ENCODE measurements at places on chromosomes 6 and 20.

DNA sequence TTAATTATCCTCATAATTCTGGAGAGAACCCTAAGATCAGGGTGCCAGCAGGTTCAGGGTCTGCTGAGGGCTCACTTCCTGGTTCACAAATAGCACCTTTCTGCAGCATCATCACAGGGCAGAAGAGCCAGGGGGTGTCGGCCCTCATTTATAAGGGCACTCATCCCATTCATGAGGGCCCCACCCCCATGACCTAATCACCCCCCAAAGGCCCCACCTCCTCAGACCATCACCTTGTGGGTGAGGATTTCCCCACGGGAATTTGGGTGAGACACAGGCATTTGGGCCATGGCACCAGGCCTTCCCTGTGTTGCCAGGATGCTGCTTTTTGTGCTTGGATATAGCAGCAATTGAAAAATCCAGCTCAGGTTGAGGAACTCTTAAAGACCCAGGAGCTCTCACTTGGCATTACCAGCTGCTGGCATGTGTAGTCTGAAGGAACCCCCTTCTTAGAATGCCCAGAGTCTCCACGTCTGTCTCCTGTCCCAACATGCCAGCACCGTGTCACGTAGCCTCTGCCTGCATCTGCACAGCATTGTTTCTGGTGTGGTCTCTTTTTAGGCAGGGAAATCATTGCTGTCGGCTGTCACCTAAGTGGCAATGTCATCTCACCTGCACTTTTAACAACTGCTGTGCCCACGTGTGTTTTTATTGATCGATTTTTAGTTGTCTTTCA, 71.5 kb downstream of the RPP40 start:
- DNase-seq: no peak

GRCh38 chr6:151063352-151063751, 176.4 kb upstream of the AKAP12 start:
- DNase-seq: no peak

GRCh38 chr6:109373331-109373730, 8.9 kb downstream of the CD164 start:
- no peak for DNase-seq

DNA sequence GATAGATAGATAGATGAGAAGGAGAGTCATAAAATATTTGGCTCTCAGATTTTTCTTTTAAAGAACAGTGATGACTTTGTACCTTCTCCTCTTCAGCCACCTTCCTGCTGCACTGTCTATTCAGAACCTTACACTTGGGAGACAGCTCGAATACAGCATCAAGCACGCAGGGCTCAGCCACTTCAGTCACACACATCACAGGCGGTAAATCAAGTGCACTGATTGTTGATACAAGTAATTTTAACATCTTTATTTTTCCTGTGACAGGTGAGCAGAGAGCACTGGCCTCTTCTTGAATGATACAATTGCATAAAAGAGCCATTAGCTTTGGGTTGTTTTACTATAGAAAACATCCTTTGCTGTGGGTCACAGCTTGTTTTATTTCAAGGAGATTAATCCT, 1118.5 kb upstream of the EYS start:
- DNase-seq: no peak

- DNase-seq: no peak
These were observed 11.4 kb downstream of the COMMD7 start for GRCh38 chr20:32731882-32732266.

DNA sequence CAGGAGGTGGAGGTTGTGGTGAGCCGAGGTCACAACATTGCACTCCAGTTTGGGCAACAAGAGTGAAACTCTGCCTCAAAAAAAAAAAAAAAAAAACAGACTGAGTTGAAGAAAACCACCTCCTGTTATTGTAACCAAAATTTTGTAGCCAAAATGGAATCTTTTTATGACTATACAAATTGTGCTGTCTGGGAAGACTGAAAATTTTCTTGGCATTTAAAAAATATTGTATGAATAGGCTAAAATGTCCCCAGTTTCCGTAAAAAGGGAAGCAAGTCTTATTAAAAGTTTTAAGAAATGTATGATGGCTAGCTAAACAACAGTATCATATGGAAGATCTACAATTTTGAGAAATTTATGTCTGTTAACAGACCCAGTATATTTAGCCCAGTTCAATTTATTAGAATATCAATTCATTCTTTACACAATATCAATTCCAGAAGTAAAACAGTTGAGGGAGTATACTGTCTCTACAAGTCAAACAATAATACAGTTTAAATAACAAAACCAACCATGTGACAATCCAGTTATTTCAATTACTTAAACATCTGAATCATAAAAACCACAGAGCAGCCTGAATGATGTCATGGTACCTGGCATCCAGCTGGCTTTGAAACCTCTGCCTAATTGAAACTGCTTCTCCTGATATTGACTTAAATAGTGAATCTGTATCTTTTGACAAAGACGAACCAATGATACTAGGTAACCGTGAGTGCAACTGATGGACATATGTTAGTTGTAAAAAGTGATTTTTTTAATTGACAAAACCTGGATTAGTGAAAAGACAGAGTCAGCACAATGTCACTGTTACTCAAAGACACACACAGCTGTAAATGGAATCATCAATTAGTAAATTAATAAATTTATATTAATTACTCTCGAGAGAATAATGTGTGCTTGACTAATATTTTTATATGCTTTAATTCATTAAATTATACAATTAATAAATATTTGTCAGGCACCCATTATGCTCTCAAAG, 166.6 kb upstream of the MARCKS start:
- DNase-seq: no peak

DNA sequence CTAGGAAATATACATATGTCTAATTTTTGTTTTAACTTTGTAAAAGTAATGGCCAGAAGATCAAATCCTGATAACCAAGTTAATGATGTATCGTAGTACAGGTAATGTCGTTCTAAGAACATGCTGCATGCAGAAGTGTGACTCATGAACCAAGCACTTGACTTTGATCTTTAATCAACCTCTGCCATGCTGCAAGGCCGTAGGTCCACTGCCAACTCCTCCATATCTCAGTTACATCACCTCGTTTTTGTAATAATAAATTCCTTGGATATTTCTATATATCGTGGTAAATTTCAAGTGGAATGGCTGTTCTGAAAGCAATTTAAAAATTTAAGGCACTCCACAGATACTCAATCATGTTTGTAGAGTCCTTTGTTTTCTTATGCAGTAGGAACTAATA, 771.7 kb downstream of the EPHA7 start:
- no peak for DNase-seq

DNA sequence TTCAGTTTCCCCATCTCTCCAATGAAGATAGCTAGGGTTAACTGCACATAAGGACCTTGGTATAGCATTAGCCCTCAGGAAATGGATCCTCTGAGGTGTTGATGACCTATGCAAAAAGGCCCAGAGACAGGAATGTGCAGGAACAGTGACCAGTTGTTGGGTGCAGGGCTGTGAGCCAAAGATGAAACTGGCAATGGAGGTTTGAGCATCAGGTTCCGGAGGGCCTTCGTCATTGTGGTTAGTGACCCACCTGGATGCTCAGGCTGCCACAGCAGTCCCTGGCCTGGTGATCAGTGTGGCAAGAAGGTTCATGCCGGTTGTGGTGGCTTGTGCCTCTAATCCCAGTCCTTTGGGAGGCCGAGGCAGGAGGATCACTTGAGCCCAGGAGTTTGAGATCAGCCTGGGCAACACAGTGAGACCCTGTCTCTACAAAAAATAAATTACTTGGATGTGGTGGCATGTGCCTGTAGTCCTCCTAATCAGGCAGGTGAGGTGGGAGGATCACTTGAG, 43.7 kb downstream of the TM9SF4 start:
- DNase-seq: no peak

DNA sequence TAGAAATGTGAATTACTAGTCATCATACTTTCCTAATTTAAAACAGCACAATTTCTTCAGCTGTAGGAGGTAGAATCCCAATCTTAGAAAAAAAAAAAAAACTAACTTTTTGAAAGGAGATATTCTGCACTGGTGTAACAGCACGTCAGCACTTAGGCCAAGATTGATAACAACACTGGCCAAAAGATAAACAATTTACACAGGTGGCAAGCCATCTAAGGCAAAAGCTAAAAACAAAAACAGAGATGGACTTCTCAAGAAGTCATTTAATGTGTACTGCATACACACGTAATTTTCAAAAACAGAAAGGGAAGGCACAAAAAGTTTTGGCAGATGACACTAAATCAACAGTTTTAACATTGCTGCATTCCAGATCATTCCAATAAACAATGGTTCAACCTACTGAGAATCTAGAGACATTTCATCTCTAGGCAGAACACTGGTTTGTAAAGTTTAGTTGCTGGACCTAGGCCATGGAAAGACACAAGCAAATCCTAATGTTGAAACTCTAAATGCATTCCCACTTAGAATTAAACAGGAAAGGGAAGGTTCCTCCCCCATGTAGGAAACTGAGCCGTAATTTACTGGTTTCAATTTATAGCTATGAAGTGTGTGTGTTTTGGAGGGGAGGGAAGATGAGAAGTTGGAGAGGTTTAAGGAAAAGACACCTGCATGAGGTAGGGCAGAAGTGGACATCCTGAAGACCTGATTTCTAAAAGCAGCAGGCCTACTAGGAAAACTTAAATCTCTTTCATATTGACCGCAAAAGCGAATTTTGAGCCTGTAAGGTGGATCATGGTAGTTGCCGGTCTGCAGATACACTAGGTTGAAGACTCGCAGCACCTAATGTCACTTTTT, 1.3 kb downstream of the GCLC start:
- DNase-seq: no peak

DNA sequence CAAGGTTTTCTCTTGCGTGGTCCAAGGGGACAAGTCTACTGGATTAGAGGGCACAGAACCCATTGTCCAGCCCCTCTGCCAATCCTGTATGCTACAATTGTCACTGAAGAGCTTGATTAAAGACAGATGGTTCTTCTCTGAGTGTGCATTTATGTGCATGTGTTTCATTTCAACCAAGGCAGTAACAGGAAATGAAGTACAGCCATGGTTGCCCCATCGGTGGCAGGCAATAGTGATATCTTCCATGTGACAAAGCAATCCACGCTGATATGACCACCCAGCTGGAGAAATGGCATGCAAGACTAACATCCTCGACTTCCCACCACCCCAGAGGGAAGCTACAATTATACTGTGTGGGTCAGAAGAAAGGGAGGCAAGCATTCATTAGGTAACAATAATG, 85.5 kb downstream of the UNC5CL start:
- no peak for DNase-seq

DNA sequence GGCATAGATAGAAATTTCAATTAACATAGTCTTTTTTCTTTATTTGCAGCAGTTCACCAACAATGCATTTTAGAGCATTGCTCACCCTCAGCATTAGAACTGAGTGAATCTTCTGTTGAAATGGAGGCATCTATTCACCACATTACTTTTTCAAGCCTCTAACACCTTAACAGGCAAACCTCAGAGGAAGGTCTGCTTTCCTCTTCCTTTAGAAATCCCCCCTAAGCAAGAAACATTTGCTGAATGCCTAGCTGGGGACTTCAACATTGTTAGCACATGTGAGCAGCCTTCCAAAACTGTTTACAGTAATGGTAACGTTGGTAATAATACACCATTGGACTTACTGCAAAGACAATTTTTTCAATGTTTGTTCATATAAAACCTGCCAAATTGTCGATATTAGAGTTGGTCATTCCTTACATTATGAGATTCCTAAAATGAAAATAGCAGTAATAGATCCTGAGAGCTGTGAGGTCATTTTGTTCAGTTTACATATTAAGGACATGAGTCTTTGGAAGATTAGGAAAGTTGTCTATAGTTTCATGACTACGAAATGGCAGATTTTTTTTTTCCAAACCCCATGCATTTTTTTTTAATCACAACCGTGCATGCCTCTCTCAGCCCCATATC, 20.6 kb upstream of the AKIRIN2 start:
- DNase-seq: no peak

GRCh38 chr20:39268981-39269461, 306.9 kb downstream of the DHX35 start:
- peak; percentile 54 for DNase-seq

DNA sequence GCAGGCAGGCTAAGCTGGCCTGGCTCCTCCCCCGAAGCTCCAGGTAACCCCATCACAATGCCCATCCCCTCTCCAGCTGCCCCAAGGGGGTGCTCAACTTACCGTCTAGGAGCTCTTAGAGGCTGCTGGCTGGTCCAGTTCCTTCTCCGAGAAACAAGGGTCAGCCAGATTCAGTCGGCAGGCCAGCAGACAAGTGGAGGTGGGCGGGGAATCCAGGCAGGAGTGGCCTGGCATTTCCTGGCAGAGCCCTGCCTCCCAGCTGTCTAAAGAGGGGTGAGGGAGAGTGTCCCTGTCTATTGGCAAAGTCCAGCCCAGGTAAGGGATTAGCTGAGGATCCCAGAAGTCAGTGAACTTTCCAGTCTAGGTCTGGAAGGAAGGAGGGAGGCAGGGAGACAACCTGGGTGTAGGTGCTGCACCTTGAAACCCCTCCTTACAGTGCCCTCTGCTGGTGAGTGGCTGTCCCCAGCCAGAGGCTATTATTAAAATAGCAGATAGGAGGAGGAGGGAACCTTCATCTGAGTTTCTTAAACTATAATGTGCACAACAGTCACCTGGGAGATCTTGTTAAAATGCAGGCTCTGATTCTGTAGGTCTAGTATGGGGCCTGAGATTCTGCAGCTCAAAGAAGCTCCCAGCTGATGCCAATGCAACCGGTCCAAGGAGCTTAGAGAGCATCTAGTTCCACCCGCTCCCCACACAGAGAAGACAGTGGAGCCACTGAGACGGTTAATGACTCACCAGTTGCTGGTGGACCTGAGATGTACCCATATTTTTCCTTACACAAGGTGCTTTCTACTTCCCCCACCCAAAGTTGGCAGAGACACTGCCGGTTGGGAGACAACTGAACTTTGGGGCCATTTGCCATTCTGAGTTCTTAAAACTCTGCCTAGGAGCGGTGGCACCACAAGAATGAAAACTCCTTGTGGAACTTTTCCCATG, at the start of gene UNC5CL:
Gene UNC5CL, minus strand, starts transcription at position 162 of the 939 bp plus-strand sequence. CDS start 4,147 bp downstream, outside the sequence.
- DNase-seq: no peak

DNA sequence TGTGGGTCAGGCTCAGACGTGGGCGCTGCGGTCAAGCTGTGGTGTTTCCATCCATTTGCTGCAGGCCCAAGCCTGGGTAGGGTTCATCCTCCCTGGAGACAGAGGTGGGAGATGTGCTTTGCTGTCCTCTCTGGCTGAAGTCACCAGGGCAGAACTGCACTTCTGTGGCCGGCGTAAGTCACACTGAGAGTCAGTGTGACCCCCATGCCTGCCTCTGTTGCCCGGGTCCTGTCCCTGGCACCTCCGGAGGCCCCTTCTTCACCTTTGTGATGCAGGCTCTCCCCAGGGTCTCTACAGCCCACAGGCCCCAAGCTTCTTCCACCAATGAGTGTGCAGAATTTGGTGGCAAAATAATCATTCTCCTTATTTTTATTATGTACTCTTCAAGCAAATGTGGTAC, 53.8 kb upstream of the DACT2 start:
- DNase-seq: peak; percentile 2

Measured in dorsolateral prefrontal cortex (tissue), 122 donors.